Activated CD4-positive, alpha-beta T cell treated with anti-CD3 and anti-CD28 coated beads, Interleukin-2, Interleukin-4, amounts not matched to agents 100 ng/mL and 50 ng/mL, durations not matched to agents 16 hours and 8 hours (primary cell): ENCODE measurements at places on chromosomes 7 and 10.

DNA sequence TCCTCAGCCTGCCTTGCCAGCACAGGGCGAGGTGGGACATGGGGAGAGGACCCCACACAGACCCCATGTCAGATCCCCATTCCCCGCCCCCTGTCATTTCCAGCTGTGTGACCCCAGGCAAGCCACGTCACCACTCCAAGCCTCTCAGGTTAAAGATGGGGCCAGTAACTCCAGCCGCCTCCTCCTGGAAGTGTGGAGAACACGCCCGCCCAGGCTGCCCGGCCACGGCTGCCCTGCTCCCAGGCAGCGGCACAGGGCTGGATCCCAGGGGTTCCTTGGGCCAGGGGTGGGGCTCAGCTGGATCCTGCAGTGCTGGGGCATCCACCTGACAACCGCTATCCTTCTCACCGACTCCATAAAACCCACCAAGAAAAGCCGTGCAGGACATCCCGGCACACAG lies 86.1 kb downstream of the PDGFA start:
- DNase-seq: no peak

DNA sequence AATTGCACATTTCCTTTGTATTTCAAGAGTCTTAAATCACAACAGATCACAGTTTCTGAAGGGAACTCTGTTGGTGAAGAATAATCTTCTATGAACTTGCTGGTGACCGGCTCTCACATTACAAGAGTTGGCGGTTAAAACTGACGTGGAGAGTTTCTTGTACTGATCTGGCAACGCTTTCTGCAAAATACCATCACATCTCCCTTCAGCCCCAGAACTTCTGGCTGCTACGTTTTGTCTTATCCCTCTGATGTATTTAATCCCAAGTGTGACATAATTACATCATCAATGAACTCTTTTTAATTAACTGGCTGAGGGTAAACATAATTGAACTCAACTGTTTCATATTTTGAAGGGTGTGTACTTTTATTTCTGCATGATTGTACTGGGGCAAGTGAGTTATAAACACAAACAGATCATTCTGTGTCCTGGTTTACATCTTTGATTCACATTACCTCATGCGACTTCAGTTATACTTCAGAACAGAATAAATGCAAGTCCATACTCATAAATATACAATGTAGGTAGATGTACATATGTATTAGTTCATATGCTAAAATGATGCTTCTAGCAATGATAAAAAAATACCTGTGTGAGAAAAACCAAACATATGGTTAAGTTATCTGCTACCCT lies 105.1 kb upstream of the NPVF start:
- no peak for DNase-seq

- DNase-seq: no peak
These were observed 24.5 kb upstream of the BTRC start for GRCh38 chr10:101329341-101330032.

- DNase-seq: no peak
These were observed 39.2 kb upstream of the PSMG3 start for GRCh38 chr7:1609023-1609422.

DNA sequence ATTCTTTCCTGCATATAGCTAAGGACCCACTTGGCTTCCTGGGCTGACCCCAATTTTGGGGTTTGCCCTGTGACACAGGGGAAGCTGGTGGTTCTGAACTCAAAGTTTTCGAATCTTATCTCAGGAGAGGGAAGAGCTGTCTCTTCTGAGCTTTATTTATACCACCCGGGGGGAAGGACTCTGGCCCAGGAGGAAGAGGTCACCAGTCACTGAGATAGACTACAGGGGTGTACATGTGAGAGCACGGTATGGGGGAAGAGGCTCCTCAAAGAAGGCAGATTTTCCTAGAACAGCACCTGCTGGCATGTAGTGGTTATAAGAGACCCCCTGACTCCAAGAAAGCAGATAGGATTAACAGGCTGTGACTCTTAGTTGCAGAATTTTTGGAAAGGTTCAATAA lies 101.8 kb upstream of the ELMO1 start:
- DNase-seq: no peak

DNA sequence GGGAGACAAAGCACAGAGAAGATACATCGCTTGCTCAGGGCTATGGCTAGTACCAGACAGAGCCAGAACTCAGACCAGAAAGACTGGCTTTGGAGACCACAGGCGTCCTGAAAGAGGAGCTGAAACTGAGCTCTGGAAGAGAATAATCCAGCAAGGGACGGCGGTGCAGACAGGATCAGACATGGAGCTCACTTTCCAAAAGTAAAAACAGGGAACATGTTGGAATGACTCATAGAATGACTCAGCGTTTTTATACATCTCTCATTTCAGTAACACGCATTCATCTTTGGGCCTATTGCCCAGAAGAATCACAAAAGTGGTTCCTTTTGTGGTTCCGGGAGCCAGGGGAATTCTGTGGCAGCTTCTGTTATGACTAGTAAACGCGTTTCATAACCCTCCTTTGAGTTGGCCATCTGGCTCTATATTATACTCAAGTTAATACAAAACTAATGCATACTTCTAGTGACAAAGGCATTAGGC lies 37.2 kb downstream of the PLEKHS1 start:
- DNase-seq: no peak

GRCh38 chr7:122913608-122914007 lies 27.3 kb upstream of the CADPS2 start:
- no peak for DNase-seq

GRCh38 chr10:80500572-80501380 lies 36.9 kb upstream of the SH2D4B start:
- DNase-seq: no peak

DNA sequence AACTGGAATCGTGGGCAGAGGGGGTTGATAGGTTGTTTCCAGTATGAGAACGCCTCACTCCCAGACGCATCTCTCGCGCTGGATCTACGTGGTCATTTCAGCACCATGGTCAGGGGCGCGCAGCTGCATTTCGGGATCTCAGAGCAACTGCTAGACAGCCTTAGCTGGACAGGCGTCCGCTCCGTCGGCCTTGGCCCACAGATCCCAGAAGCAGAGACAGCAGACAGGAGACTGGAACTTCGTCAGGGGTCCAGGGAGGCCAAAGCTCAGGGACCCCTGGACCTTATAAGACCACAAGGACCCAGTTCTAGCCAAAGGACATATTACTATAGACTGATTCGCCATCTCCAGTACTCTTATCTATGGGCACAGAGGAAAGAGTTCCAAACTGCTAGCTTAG lies 5.3 kb downstream of the NEUROG3 start:
- peak; percentile 20 for DNase-seq

DNA sequence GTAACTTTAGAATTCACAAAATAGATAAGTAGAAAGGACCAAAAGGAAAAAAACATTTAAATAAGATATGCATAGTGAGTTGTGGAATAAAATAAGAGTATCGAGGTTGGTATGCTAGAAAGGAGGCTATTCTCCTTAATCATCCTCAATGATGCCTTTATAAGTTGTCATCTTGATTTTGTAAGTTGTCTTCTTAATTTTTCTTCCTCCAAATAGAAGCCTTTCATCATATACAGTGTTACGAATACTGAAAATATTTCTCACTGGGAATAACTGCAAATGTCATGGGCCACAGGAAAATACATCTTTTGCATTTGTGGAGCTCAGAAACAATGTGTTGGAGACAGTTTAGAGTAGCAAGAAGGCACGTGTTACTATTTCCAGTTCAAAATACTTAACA lies 31.5 kb upstream of the PRTFDC1 start:
- DNase-seq: no peak

DNA sequence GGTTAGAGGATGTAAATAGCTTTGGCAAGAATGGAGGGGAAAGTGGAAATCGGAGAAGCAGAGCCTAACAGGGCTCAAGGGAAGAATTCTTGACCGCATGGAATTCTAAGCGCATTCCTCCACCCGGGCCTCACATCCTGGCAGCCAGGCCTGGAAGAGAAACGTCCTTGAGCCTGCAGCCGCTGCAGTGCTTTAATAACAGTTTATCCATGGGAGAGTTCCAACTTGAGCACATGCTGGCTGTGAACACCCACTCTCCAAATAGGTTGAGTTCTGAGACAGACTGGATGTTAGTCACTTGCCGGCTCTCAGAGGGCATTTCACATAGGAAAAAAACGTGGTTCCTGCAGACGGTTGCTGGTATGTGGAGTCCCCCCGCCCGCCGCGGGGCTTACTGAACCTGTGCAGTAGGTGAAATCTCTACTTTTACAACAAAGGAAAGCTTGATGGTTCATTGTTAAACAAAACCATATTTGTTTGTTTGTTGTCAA lies 61.4 kb upstream of the STEAP1B start:
- DNase-seq: no peak

- DNase-seq: no peak
These were observed 180.2 kb upstream of the FZD1 start for GRCh38 chr7:91083855-91084644.

GRCh38 chr10:36277459-36277858 lies 635.4 kb upstream of the FZD8 start:
- no peak for DNase-seq

GRCh38 chr7:18997477-18998150 lies 119.8 kb downstream of the TWIST1 start:
- no peak for DNase-seq

DNA sequence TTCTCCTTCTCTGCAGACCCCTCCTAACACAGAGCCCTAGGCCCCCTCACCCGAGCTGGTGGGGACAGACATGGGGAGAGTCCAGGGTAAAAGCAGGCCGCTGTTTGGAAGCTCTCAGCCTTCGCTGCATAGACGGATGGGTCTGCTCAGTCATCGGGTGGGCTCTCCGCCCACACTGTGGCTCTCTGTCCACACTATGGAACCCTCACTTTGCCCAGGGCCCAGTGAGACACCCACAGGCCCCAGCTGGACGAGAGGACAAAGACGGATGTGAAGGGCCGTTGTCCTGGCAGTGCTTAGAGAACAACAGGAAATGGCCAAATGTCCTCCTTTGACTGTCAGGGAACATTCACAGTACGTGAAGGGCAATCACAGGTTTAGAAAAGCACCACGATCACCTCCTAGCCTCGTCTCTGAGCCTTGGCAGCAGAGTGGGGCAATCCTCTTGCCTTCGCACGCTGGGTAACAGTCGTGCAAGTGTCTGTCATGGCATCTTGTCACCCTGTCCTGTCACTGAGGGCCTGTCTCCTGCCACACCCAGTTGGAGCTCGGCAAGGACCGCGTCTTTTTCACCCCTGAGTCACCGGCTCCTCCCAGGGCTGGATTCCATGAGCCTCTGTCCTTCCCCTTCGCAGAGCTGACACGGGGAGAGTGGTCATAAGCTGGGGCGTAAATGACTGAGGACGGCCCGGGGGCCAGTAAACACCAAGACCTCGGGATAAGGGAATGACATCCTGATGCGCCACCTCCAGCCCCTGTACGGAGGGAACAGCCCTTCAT lies 80.6 kb downstream of the PRKAG2 start:
- no peak for DNase-seq

DNA sequence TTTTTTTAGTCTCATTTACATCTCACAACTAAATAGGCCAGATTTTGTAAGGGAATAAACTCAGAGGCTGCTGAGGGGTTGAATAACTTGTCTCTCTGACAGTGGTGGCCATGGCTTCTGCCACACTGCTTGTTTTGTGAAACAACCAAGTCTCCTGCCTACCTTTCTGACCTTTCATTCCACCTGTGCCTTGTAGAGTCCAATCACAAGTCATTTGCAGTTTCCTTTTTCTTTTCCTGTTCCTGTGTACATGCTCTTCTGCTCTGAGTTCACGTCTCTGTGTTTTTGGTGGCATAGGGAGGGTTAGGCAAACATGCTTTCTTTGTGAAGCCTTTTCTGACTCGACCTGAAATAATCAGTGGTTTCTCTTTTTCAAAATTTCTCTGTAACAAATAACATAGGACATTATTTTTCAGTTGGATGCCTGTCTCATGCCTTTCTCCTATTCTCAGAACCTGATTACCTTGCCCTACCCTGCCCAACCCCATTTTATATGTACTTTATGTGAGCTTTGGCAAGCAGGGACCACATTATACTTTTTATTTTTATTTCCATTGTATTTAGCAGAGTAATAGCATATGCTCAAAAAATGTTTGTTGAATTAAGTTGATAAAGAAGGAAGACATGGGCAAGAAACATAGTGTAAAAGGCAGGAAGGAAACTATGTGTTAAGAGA lies 81.7 kb downstream of the HDAC9 start:
- DNase-seq: no peak
